WERI-Rb-1 (cell line): ENCODE measurements at places on chromosomes 16 and 17.

DNA sequence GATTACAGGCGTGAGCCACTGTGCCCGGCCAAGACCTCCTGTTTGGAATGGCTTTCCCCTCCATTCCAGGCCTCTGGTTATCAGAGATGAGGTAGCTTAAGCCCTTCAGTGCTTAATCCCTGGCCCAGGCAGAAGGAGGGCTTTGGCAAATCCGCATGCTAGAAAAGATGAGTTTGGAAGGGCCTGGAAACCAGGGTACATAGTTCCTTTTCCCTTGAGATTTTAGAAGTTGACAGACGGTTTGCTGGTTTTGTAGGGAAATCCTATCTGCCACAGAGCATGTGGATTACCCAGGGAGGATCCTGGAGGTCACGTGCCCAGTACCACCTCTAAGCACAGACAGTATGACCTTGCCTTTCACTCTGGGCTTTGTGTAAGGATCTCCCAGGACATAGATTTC is 114.7 kb upstream of the CACNG3 start:
- DNase-seq: peak; percentile 87

DNA sequence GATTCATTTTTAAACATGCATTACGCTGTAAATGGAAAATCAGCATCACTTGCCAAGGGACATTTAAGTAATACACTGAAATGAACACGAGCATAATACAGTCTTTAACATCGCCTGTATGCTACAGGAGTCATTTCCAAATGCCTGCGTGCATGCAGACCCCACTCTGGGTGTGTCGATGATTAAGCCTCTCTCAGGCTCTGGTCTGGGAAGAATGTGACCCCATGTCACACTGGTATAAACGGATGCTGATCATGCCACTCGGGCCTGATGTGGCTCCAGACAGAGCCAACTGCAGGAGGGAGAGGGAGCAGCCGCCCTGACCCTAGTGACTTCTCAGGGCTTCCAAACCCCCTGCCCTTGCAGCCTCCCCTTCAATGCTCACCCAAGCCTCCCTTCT is 10.8 kb downstream of the EMP2 start:
- DNase-seq: no peak

DNA sequence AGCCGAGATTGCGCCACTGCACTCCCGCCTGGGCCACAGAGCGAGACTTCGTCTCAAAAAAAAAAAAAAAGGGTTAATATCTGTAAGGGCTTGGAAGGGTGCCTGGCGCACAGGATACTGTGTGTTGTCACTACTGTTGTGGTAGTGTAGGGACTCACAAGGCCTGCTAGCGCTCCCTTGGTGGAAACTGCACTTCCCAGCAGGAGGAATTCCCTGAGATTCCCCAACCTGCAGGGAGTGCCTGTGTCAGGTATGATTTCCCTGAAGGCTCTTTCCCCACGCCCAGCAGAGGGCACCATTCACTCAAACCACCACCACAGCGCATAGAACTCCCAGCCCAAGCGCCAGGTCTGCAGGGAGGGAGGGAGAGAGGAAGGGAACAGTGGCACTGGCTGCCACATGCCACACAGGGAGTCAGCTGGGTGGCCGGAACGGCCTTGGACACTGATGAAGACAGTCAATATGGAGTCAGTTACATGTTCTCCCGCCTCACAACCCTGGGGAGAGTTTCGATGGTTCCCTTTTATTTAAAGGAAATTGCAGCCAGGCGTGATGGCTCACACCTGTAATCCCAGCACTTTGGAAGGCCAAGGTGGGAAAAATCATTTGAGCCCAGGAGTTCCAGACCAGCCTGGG is 32.7 kb upstream of the CDH1 start:
- DNase-seq: peak; percentile 87

DNA sequence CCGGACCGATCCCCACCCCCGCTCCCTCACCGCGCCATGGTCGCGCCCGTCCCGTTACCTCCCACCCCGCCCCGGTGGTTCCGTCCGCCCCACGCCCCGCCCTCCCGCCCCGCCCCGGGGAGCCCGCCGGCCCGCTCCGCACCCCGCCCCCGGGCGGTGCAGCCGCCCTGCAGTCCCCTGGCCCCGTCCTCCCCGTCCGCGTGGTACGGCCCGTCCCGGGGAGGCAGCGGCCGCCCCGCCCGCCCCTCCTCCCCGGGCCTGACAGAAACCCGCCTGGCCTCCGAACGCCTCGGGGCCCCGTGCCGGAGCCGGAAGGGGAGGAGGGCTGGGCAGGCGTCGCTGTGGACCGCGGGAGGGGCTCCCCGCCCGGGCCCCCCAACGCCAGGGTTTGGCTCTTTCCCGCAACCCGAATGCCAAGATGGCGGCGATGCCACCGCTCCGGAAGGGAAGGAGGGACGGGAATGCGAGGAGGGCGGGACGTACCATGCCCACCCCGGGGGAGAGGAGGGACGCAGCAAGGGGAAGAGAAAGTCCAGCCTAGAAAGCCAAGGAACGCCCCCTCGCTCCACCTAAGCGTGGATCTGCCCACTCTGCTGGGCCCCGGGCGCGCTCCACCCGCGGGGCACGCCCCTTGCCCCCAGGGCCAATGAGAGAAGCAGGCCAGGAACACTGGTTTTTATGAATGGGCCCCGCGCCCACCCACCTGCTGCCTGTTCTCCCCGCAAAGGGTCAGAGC is at the start of gene PIP4K2B:
PIP4K2B (minus strand) TSS at position 56 of the 736 bp plus-strand sequence. CDS start 132 bp downstream, outside the sequence.
- DNase-seq: peak; percentile 98

DNA sequence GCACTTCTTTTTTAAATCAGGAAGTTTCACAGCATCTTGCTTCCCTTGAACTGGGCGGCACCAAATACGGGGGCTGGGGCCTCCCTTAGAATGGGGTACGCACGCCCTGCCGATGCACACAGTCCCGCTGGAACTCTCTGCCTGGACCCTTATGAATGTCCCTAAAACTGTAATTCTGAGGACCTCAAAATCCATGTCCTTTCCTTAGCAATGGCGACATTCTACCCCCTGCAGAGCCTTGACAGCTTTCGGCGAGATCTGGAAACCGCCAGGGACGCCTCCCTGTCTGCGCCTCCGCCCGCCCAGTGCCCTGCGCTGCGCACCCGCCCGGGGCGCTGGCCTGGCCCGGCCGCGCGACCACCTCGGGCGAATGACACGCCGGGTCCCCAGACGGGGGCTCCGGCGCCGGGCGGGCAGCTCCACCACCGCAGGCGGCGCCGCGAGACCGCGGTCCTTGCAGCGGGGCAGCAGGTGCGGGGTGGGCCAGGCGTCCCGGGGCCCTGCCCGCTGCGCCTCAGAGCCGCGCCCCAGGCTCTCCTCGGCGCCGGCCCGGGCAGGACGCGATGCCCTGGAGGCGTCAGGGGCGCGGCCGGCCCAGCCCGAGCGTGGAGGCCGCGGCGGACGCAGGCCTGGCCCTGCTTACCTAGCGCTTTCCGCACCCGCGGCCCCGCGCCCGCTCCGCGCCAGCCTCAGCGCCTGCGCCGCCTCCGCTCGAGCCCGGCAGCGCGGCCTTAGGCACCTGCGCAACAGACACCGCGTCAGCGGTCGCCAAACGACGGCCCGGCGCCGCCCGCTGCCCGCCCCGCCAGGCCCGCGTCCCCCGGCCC is 548 bp downstream of the HAGH start:
- DNase-seq: peak; percentile 18

DNA sequence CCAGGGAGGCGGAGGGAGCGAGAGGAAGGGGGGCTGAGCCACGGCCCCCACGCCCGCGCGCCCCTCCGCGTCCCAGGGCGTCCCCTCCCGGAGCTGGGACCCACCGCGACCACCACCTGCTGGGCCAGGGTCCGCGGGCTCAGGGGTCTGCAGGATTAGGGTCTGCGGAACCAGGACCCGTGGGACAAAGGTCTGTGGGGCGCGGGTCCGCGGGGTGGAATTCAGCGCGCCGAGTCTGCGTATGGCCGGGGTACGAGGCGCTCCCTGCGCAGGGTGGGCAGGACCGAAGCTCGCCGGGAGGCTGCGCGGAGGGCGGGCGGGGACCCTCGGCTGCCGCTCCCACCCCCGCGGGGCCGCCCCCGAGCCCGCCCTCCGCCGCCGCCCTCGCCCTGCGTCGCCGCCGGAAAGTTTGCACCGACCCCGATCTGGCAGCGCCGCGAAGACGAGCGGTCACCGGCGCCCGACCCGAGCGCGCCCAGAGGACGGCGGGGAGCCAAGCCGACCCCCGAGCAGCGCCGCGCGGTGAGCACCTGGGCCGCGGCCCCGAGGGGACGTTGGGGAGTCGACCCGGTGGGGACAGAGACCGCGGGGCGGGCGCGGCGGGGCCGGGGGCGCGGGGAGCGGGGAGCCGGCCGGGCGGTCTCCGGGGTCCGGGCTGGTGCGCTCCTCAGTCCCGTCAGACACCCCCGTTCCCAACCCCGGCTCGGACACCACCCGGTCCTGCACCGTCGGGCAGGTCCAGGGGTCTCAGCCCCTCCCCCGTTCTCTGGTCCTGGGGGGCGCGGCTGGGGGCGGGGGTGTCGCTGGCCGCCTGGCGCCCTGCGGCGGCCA is at the start of gene GCGR:
GCGR (plus strand) TSS at position 423 of the 831 bp plus-strand sequence. CDS start 4,869 bp downstream, outside the sequence.
- peak; percentile 36 for DNase-seq

DNA sequence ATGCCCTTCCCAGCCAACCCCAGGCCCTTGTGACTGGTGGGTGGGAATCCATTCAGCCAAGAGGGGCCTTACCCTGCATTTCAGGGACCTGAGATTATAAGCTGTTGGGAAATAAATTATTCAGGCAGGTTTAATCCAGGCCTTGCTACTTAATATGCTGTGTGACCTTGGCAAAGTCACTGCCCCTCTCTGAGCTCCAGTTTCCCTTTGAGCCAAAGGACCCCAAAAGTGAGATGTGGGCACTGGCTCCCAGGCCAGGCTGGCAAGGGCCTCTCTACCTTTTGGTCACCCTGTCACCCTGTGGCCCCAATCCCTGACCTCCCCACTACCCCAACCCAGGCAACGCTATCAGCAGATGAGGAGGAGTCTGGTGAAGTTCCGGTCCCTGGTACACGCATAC is 33.9 kb downstream of the MYO15A start:
- no peak for DNase-seq

DNA sequence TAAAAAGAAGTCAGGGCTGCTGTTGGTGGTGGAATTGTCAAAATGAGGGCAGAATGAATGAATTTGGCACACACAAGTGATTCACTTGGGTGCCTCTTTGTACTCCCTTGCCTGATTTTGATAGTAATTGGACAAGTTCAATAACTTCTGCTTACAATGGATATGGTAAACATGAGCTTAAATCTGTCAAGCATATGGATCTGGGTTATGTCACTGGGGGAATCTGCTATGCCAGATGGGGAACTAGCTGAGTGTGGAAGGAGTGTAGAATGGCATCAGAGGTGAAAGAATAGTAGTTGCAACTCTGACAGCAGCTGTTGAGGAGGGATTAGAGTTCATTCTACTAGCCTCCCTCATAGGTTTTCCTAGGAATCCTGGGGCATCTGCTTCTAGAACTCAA is 724.2 kb upstream of the CDH8 start:
- DNase-seq: no peak

DNA sequence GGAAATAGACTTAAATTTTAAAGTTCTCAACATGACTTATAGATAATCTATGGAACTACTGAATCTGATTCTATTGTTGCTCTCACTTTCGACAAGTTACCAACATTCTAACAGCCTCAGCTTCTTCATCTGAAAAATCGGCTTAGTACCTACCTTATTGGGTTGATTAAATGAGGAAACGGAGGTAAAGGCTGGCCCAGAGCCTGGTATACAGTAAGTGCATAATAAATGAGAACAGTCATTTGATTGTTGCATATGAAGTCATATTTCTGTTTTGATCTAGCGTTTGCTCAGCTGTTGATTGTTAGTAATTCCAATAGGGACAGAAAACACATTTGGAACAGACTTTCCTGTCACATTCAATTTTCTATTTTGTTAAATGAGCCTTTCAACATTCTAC is 4.6 kb downstream of the VPS35L start:
- DNase-seq: no peak

DNA sequence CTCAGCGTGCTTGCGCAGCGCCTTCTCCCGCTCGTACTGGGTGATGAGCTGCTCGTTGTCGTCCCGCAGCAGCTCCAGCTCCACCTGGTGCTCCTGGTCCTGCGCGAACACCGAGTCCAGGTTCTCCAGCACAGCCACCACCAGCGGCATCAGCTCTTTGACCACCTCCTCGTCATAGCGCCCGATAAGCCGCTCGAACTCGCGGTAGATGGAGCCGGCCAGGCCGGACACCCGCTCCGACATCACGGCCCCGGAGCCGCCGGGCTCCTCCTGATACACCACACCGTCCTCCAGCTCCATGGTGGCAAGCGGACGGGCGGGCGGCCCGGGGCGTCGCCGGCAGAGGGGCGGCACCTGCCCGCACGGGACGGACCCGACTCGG is 320 bp downstream of the SPAG9 start:
- peak; percentile 55 for DNase-seq

DNA sequence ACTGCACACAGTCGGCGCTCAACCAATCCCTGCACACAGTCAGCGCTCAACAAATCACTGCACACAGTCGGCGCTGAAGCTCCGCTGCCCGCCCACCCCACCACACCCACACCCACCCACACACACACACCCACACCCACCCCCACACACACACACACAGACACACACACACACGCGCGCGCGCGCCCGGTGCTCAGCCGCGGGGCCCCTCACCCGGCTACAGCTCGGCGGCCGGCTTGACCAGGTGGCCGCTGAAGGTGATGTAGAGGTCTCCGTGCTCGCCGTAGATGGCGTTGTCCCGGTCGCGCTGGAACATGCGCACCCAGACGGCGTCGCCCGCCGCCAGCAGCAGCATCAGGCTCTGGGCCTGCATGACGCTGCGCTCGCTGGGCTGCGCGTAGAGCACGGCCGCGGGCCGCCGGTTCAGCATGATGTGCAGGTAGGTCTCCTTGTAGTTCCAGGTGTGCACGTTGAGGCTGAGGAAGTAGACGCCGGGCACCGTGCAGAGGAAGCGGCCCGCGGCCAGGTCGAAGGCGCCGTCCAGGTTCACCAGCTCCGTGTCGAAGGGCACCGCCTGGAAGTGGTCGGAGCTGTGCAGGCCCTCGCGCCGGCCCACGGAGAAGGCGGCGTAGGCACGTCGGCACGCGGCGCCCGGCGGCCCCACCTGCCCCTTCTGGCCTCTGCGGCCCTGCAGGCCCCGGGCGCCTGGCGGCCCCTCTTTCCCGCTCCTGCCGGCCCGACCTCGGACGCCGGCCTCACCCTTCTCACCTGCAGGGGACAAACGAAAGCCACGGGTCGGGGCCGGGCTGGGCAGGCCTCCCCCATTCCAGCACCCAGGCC is 2.5 kb downstream of the C1QTNF8 start:
- no peak for DNase-seq

DNA sequence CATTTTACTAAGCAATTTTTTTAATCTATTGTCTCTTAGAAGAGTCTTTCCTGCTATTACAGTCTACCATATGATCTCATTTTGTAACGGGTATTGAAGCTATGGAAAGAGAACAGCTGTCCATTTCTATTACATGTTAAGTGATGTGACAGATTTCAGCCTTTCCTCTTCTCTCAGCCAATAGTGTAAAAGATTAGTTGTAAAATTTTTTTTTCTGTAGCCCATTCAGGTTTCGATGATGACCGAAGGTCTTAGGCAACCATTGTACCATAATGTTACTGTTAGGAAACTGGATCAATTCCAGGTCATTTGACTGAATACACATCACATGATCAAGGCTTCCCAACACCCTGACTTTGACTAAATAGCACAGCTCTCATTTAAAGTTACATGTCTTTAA is 147.6 kb upstream of the HLF start:
- no peak for DNase-seq

- no peak for DNase-seq
Observed at GRCh38 chr17:76356803-76357456, 3.2 kb upstream of the PRPSAP1 start.

- no peak for DNase-seq
Observed at GRCh38 chr16:4093495-4094126, 22.6 kb downstream of the ADCY9 start.

GRCh38 chr16:89300311-89300975 is 82.9 kb downstream of the ZNF778 start:
- DNase-seq: no peak
